Stimulated activated CD8-positive, alpha-beta memory T cell treated with anti-CD3 and anti-CD28 coated beads, Interleukin-2, amount 100 ng/mL, for 1 hour (primary cell): ENCODE measurements at places on chromosomes 12 and 14.
A peak's percentile ranks its signal among the peaks of the same experiment; 100 is the strongest.

GRCh38 chr12:31780096-31780495, 51.3 kb upstream of the AMN1 start:
- DNase-seq, result no peak

DNA sequence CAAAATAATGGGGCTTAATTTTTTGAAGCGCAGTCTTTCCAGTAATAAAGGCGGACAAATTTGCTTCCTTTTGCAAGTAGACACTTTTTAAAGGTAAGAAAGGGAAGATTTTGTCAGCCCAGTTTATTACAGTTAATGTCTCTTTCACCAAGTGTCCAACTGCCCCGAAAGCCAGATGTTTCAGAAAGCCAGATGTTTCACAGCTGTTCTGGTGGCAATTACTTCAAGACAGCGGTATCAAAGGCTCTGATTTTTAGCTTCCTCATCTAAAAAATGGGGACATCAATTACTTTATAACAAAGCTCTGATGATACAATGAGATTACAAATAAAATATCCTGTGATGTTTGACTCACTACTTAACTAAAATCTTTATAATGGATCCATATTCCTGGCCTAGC, 1.0 kb downstream of the WBP11 start:
- no peak for DNase-seq

GRCh38 chr14:69582212-69582611, 7.5 kb upstream of the CCDC177 start:
- DNase-seq, result no peak

GRCh38 chr14:75542588-75543091, 20.4 kb downstream of the BATF start:
- peak; percentile 54 for DNase-seq

DNA sequence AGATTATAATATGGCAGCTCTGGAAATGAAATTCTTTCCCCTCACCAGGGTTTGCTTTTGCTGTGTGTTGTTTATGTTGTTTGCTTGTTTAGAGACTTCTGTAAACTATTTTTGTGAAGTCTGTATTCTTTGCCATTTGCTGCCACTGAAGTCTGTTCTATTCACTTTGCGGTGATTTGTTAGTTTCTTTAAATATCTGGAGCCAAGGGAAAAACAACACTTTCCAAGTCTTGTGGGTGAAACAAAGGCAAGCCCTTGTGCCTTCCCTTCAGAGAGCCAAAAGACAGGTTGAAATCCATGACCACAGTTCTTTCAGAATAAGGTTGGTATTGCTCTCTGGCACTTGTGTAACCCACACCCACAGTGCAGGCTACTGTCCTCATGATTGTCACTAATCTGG, 59.5 kb upstream of the RNU6-7 start:
- DNase-seq, result no peak

GRCh38 chr12:133227281-133227852, 8.3 kb downstream of the ANHX start:
- DNase-seq, result no peak

DNA sequence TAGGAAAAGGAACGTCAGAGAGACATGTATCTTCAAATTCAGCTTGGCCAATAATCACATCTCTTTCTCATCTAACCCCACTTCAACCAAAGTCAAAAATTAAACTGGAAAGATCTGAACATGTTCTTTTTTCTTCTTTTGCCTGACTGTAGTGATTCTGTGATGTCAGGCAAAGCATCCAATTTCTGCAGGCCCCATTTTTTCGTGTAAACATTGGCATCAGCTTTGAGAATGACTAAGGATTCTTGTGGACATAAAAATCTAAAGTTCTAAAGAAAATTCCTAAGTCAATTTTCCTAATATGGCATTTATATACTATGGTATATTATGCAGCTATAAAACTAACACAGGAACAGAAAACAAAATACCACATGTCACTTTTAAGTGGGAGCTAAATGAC, 89.1 kb downstream of the STXBP6 start:
- no peak for DNase-seq

- DNase-seq, result no peak
These were observed 12.5 kb downstream of the NAA25 start for GRCh38 chr12:112096070-112096469.

DNA sequence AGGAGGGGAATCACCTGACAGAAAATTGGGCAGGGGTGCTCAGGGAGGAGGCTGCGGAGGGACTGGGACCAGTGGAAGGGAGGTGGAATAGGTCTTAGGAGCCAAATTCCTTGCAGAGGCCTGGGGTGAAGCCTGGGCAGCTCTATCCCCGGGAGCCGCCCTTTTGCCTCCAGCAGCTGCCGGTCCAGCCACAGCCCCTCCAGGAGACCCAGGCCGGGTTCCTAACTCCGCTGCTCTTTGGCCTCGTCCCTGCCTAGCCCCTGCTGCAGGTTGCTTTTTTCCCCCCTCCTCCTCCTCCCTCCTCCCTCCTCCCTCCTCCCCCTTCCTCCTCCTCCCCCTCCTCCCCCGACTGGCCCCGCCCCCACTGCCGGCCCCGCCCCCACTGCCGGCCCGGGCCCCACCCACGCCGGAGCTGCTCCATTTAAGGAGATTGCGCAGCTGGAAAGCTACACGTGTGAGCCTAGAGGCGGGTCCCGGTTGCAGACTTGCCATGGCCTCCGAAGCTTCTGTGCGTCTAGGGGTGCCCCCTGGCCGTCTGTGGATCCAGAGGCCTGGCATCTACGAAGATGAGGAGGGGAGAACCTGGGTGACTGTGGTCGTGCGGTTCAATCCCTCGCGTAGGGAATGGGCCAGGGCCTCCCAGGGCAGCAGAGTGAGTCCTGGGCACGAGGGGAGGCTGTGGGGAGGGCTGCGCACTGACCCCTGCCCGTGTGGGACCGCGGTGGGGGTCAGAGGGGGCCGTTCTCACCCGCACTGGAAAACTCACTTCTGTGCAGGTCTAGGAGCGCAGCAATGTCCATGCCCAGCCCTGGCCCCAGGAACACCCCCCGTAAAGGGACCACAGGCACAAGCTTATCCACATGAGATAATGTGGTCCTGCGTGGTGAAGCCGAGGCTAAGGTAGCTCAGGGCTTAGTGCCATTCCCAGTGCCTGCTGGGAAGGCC, at the start of gene TCL1B:
TCL1B (plus strand) TSS at position 449 of the 945 bp plus-strand sequence; CDS start at position 491, 42 bp downstream.
- DNase-seq, result no peak

GRCh38 chr12:124939421-124940142, 25.1 kb upstream of the UBC start:
- peak; percentile 81 for DNase-seq

DNA sequence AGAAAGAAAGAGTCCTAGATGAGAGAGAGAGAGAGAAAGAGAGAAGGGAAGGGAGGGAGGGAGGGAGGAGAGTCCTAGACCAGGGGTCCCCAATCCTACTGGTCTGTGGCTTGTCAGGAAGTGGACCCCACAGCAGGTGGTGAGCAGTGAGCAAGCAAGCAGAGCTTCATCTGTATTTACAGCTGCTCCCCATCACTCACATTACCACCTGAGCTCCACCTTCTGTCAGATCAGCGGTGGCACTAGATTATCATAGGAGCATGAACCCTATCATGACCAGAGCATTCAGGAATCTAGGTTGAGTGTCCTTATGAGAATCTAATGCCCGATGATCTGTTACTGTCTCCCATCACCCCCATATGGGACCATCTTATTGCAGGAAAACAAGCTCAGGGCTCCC, 39.2 kb upstream of the AMN1 start:
- no peak for DNase-seq

GRCh38 chr12:25690996-25691864, 138.1 kb upstream of the LMNTD1 start:
- DNase-seq, result no peak

DNA sequence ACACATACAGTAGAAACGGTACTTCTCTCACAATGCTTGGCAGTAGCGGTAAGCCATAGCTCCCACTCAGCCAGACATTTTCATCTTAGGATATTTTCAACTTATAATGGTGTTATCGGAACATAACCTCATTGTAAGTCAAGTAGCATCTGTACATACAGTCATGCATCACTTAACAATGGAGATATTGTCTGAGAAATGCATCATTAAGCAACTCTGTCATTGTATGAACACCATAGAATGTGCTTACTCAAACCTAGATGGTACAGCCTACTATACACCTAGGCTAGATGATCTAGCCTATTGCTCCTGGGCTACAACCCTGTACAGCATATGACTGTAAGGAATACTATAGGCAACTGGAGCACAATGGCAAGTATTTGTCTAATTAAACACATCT, 40.8 kb downstream of the RPS6KA5 start:
- DNase-seq, result no peak
